ENCODE measurements at places on chromosomes 12 and 14.

- no peak for DNase-seq
These were observed 39.2 kb downstream of the NFKBIA start for GRCh38 chr14:35365130-35366055.

DNA sequence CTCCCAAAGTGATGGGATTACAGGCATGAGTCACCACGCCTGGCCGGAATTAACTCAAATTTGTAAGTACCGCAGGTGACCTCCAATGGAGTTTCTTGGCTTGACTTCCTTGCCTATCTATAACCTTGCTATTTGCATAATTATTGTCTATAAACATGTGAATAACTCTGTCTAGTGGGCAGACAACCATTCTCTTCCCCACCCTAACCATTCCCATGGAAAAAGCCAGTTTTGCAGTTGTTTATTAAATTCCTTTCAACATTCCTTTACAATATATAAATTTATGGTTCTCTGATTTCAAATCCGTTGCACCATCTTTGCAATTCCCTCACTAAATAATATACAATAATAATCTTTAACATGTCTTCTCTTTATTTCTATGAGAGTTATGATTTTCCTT, 61.0 kb upstream of the ZDHHC17 start:
- no peak for DNase-seq

DNA sequence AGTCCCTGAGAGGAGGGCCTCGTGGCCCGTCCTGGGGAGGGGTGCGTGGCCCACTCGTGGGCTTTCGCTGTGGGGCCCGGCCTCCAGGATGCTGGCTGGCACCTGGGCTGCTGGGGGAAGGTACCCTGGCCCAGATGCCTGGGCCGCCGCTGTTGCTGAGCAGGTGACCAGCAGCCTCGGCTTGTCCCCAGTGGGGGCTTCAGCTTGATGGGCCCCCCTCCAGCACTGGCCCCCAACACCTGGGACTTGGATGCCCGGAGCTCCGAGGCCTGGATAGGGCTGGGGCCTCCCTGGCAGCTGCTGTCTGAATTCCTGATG, 10.8 kb downstream of the KIF26A start:
- no peak for DNase-seq

- DNase-seq: no peak
These were observed 317.5 kb downstream of the BCL11B start for GRCh38 chr14:98954349-98955000.

GRCh38 chr14:20836668-20837338, 34.2 kb upstream of the RNASE1 start:
- DNase-seq: no peak

Measured in iPS DF 6.9 (cell line).